ENCODE measurements at places on chromosomes 5 and 9.
A peak's percentile ranks its signal among the peaks of the same experiment; 100 is the strongest.

GRCh38 chr5:36739751-36740221, 133.4 kb downstream of the SLC1A3 start:
- peak; percentile 85 for DNase-seq
- H3K4me3 ChIP-seq, result no peak overlapping the region
- H3K36me3 ChIP-seq, result no peaks in the 10 kb centered on the region
- H3K27me3 ChIP-seq, result no peaks in the 10 kb centered on the region
- H3K27ac ChIP-seq, result peak overlapping the region; percentile 53

- H3K27me3 ChIP-seq, result no peaks in the 10 kb centered on the region
- H3K4me3 ChIP-seq, result no peak overlapping the region
- no peak overlapping the region for H3K27ac ChIP-seq
- DNase-seq, result no peak
- no peaks in the 10 kb centered on the region for H3K36me3 ChIP-seq
Observed at GRCh38 chr5:125227333-125228095, 481.1 kb upstream of the ZNF608 start.

DNA sequence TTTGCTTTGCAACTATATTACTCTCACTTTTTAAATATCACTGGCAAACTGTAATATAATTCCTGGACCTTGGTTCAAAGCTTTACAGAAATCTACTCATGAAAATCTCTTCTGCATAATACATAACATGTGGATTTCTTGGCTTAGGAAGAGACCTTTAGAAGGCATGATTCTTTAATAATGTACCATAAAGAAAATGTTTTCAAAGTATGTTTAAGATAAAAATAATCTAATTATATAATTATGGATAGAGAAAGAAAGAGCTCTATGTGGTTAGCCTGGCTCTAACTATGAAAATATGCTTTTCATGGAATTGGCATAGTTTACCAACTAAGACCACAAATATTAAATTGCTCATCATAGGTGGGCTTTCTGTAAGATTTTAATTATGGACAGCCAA, 817.8 kb downstream of the TLE1 start:
- H3K27me3 ChIP-seq, result no peaks in the 10 kb centered on the region
- H3K36me3 ChIP-seq, result no peaks in the 10 kb centered on the region
- no peak overlapping the region for H3K27ac ChIP-seq
- no peaks in the 10 kb centered on the region for H3K4me1 ChIP-seq
- DNase-seq, result no peak
- H3K4me3 ChIP-seq, result no peak overlapping the region

- H3K27ac ChIP-seq, result no peak overlapping the region
- no peak for DNase-seq
- no peaks in the 10 kb centered on the region for H3K36me3 ChIP-seq
- H3K4me1 ChIP-seq, result no peaks in the 10 kb centered on the region
- H3K27me3 ChIP-seq, result no peaks in the 10 kb centered on the region
Observed at GRCh38 chr5:40486437-40487275, 193.1 kb upstream of the PTGER4 start.

- peak overlapping the region; percentile 15 for H3K4me3 ChIP-seq
- H3K36me3 ChIP-seq, result no peaks in the 10 kb centered on the region
- H3K27me3 ChIP-seq, result peaks cover 62% of the 10 kb centered on the region
- peaks cover 33% of the 10 kb centered on the region for H3K4me1 ChIP-seq
- peak; percentile 84 for DNase-seq
Observed at GRCh38 chr9:21965401-21965951, 28.7 kb downstream of the CDKN2A start.

- peak overlapping the region; percentile 79 for H3K27ac ChIP-seq
- peaks cover 6% of the 10 kb centered on the region for H3K36me3 ChIP-seq
Observed at GRCh38 chr9:126470241-126470993, 143.3 kb upstream of the LMX1B start.

DNA sequence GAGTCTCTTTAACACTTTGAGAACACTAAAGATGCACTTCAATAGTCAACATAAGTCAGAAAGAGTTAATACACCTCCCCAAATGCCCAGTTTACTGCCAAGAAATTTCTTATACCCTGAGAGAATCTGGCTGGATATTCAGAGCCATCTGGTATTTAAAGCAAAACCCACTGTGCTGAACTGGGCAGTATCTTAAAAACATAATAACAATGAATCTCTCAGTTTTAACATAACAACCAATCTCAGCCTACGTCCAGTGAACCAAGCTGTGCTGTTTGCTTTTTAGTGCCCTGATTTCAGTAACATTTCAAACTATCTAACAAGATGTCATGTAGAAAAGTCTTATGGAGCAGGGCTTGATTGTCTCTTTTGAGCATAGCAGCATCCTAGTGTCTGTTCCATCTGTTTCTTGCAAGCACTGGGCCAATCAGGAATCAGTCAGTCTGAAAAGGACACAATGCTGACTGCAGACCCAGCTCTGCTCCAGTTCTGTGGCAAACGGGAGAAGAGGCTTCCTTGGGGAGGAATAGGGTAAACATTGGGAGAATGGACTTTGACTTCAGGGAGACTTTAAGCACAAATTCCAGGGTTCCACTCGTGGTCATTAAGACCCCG, 43.6 kb upstream of the FAM81B start:
- no peak overlapping the region for H3K27ac ChIP-seq
- no peaks in the 10 kb centered on the region for H3K27me3 ChIP-seq
- no peak overlapping the region for H3K4me3 ChIP-seq
- no peaks in the 10 kb centered on the region for H3K36me3 ChIP-seq
- peaks cover 2% of the 10 kb centered on the region for H3K4me1 ChIP-seq
- DNase-seq, result no peak

DNA sequence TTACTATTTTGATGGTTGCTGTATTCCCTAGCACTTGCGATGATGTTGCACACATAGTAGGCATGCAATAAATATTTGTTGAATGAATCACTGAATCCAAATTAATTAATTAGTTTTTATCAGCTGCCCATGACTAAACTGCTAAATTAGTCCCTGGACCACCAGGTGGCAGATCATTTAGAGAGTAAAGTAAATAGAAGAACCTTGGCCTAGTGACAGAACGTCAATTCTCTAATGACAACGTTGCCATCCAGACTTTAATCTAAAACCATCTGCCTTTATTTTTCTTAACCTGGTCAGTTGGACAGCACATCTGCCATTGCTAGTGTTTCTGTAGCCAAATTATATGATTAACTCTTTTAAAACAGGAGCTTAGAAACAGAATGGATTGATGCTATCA, 457.5 kb downstream of the KIF4B start:
- DNase-seq, result no peak
- H3K27ac ChIP-seq, result no peak overlapping the region
- no peaks in the 10 kb centered on the region for H3K27me3 ChIP-seq
- no peaks in the 10 kb centered on the region for H3K36me3 ChIP-seq
- no peaks in the 10 kb centered on the region for H3K4me1 ChIP-seq
- no peak overlapping the region for H3K4me3 ChIP-seq

- no peaks in the 10 kb centered on the region for H3K27me3 ChIP-seq
- no peaks in the 10 kb centered on the region for H3K4me1 ChIP-seq
- no peak overlapping the region for H3K4me3 ChIP-seq
Observed at GRCh38 chr9:25254051-25254450, 424.2 kb downstream of the TUSC1 start.

DNA sequence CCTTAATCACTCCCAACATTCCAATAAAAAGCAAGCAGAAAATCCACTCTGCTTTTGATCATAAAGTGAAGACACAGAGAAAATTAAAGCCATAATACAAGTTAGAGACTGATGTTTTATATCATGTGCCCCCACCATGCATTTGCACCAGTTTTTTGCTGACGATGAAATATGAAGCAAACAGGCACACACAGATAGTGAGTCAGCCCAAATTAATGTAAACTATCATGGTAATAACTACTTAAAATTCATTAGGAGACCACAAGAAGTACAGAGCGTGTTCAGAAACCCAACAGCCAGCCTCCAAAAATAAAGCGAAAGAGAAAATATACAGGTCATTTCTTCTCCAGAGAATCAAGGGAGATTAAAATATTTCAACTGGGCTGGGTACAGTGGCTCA, 46.4 kb upstream of the KDM4C start:
- H3K36me3 ChIP-seq, result no peaks in the 10 kb centered on the region
- no peak overlapping the region for H3K4me3 ChIP-seq
- H3K27ac ChIP-seq, result no peak overlapping the region
- DNase-seq, result no peak
- peaks cover 14% of the 10 kb centered on the region for H3K4me1 ChIP-seq

GRCh38 chr9:101375546-101375945, 9.3 kb downstream of the BAAT start:
- no peak overlapping the region for H3K4me3 ChIP-seq
- no peaks in the 10 kb centered on the region for H3K27me3 ChIP-seq
- no peaks in the 10 kb centered on the region for H3K36me3 ChIP-seq
- H3K27ac ChIP-seq, result no peak overlapping the region
- H3K4me1 ChIP-seq, result no peaks in the 10 kb centered on the region

DNA sequence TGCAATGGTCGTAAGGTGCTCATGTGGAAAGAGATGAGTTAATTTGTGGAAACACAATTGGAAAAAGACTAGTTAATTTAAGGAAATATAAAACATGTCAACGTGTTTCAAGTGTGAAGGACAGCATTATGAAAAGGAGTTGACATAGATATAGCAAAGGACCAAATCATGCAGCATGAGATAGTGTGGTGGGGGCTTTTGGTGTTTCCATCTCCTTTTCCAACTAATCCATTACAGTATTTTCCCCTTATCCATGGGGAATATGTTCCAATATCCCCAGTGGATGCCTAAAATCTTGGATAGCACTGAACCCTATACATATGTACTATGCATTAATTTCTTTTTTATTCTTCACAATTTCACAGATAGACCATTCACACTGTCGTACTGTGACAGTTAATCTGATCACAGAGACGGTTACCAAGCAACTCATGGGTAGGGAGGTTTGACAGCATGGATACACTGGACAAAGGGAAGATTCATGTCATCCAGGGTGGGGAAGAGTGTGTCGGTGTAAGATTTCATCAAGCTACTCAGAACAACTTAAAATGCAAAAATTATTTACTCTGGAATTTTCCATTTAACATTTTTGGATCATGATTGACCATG, 238.6 kb downstream of the CDH12 start:
- no peak for DNase-seq
- H3K4me3 ChIP-seq, result no peak overlapping the region
- H3K27ac ChIP-seq, result no peak overlapping the region
- H3K27me3 ChIP-seq, result no peaks in the 10 kb centered on the region
- H3K4me1 ChIP-seq, result no peaks in the 10 kb centered on the region
- H3K36me3 ChIP-seq, result no peaks in the 10 kb centered on the region

DNA sequence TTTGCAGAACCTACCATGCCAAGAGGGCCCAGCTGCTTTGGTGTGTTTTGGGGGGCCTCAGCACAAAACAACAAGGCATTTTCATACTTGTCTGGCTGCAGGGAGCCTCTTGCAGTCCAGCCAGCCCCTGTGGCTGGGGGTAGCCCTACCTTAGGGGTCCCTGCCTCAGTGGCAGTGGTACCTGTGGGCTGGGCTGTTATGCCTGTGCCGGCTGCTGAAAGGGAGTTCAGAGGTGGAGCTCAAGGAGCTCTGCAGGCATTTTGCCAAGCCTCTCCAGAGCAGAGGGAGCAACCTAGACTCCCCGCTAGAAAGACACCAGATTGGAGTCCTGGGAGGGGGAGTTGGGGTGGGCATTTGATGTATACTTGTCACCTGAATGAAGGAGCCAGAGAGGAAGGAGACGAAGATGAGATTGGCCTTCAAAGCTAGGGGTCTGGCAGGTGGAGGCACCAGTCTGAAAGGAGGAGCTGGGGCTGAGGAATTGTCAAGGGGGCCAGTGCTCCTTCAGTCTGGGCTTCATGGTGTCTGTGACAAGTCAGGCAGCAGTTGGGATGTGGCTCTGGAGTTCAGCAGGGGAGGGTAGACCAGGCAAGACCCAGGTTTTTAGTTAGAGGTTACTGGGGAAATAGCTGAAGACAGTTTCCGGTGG, 1.5 kb downstream of the SHROOM1 start:
- H3K36me3 ChIP-seq, result no peaks in the 10 kb centered on the region
- peak overlapping the region; percentile 80 for H3K4me3 ChIP-seq
- peak; percentile 34 for DNase-seq
- H3K27ac ChIP-seq, result peak overlapping the region; percentile 90
- H3K27me3 ChIP-seq, result peaks cover 72% of the 10 kb centered on the region

- H3K27ac ChIP-seq, result no peak overlapping the region
- no peaks in the 10 kb centered on the region for H3K36me3 ChIP-seq
- no peak overlapping the region for H3K4me3 ChIP-seq
- no peak for DNase-seq
- H3K4me1 ChIP-seq, result no peaks in the 10 kb centered on the region
- H3K27me3 ChIP-seq, result no peaks in the 10 kb centered on the region
Observed at GRCh38 chr5:19208397-19208796, 779.6 kb downstream of the CDH18 start.

DNA sequence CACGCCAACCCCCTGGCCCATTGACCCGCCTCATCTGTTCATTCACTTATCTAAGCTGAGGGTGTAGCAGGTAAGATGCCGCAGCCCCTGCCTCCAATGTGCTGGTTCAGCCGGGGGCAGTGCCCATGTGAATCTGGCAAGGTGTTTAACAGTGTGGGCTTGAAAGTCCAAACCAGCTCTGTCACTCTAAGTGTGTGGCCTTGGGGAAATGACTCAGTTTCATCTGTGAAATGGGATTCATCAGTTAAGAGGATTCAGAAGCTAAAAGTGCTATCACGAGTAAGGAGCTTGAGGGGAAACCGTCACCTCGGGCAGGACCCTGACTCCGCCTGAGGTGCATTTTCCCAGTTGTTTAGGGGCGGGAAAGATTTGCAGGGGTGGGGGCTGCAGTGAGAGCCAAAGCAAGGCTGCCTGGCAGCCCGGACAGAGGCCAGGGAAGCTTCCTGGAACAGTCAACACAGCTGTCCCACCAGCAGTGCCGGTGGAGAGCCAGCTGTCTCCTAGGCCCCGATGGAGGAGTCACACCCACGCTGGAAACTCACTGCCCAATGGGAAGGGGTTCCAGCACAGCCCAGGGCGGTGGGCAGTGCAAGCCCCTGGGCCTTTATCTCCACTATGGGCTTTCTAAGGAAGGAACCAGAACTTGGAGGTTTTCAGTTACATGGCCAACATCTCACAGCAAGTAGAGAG, 9.7 kb upstream of the URM1 start:
- H3K36me3 ChIP-seq, result peaks cover 38% of the 10 kb centered on the region
- no peaks in the 10 kb centered on the region for H3K27me3 ChIP-seq
- H3K4me3 ChIP-seq, result peak overlapping the region; percentile 43
- peaks cover 22% of the 10 kb centered on the region for H3K4me1 ChIP-seq
- H3K27ac ChIP-seq, result peak overlapping the region; percentile 72

- H3K4me1 ChIP-seq, result no peaks in the 10 kb centered on the region
- H3K36me3 ChIP-seq, result peaks cover 44% of the 10 kb centered on the region
- H3K27ac ChIP-seq, result no peak overlapping the region
Observed at GRCh38 chr9:396396-396795, 181.7 kb downstream of the DOCK8 start.

DNA sequence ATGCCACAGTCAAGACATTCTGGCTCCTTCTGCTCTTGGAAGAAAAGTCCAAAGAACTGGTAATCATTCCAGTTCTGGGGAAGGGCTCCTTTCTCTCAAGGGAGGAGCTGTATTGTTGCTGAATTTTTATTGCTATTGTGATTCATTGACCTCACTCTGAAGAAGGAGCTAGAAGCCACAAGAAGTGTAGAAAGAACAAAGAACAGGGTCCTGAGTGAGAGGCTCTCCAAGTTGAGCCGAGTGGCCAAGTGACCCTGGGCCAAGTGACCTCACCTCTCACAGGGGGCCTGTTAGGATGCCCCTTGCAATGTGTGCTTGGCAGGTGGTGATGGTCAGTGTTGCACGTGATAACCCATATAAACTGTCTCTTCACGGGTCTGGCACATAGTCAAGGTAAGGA, 173.3 kb downstream of the FGF18 start:
- no peak overlapping the region for H3K27ac ChIP-seq
- H3K4me3 ChIP-seq, result no peak overlapping the region
- no peaks in the 10 kb centered on the region for H3K4me1 ChIP-seq

GRCh38 chr5:34582371-34582770, 73.8 kb upstream of the RAI14 start:
- DNase-seq, result no peak
- peaks cover 19% of the 10 kb centered on the region for H3K4me1 ChIP-seq
- no peak overlapping the region for H3K27ac ChIP-seq
- no peaks in the 10 kb centered on the region for H3K36me3 ChIP-seq
- no peak overlapping the region for H3K4me3 ChIP-seq
- H3K27me3 ChIP-seq, result no peaks in the 10 kb centered on the region

All from stomach (tissue), 19 donors.